Stomach (tissue), 19 donors: ENCODE measurements at places on chromosomes 6 and 20. TPM values are rescaled to one million over a fixed set of nuclear protein-coding genes. Genes with fewer than 3 reads are reported as not detected.

DNA sequence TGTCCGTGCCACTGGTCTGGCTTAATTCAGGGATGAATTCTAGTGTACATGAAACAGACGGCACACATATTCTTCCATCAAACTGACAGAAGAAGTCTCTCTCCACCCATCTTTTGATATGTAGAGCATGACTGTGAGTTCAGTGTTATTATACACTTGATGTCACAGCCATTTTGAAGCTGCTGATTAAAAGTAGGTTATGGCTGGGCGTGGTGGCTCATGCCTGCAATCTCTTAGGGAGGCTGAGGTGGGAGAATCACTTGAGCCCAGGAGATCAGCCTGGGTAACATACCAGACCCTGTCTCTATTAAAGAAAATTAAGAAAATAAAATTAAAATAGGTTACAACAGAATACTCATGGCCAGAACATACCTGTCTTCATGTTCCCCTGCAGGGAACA, 20.7 kb downstream of the C6orf15 start:
- no peak overlapping the region for H3K27ac ChIP-seq
- DNase-seq, result no peak
- no peak overlapping the region for H3K4me3 ChIP-seq
- H3K4me1 ChIP-seq, result peaks cover 34% of the 10 kb centered on the region
- no peaks in the 10 kb centered on the region for H3K36me3 ChIP-seq

- peak overlapping the region; percentile 96 for H3K27ac ChIP-seq
- no peaks in the 10 kb centered on the region for H3K36me3 ChIP-seq
These were observed 1.2 kb upstream of the PARD6B start for GRCh38 chr20:50729901-50730764.

DNA sequence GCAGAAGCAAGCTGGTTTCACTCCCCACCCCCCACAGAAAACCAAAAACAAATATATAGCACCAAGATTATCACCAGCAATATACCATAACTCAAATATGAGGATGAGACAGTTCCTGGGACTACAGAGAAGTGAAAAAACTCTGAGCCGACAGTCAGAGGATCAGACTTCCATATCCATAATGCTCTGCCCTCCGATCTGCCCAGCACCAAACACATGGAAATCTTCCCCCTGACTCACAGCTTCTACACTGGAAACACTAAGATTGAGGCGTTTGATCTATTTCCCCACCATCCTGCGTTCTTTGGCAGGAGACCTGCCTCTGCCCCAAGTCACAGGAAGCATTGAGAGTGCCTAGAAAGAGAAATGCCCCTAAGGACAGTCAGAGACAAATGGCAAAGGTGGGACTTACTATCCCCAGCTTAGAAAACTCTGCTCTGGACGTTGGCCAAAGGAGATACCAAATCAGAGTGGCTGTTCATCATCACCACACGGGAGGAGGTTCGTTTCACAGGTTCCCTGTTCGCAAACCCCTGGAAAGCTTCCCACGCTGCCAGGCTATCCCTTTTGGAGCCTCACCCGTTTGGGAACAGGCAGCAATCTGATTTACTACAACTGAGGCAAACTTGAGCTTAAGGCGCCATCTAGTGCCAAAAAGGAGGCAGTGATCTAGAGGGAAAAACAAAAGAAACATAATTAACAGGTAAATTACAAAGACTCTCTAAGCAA, 48.7 kb upstream of the SRSF6 start:
- H3K27ac ChIP-seq, result no peak overlapping the region
- no peaks in the 10 kb centered on the region for H3K27me3 ChIP-seq
- H3K4me1 ChIP-seq, result no peaks in the 10 kb centered on the region
- H3K4me3 ChIP-seq, result no peak overlapping the region

GRCh38 chr20:87401-87800, at the start of gene DEFB125:
TSS of gene DEFB125 (plus strand) at chr20:87672. CDS start at chr20:87710, 38 bp downstream.
- H3K36me3 ChIP-seq, result no peaks in the 10 kb centered on the region
- H3K4me3 ChIP-seq, result no peak within 1 kb of the TSS
- DNase-seq, result no peak
- no peaks in the 10 kb centered on the region for H3K4me1 ChIP-seq

SYTL3 gene
- 3.1 TPM for total RNA-seq

DNA sequence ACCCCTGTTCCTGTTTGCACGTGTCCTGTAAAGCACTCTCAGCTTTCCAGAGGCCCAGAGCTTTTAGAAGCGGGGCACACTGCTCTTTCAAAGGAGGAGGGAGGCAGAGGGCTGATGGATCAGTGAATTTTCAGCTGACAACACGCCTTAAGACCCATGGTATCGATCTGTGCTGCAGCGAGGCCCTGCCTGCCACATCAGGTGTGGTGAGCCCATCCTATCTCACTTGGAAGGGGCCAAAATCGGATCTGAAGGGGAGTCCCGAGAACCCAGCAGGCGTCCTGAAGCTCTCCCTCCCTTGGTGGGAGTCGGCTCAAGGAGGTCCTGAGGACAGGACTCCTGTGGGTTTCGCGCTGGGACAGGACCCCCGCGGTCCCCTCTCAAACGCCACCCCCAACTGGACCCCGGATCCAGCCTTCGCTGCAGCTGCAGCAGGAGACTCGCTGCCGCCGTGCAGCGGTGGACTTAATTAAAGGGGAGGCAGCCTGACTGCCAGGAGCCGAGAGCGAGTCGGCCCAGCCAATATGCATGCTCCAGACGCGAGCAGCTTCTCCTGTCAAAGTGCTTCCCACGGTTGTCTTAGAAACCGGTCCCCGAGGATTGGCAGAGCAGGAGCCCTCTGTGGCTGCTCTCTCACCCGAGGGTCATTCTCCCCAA, 580.0 kb upstream of the ZNF337 start:
- no peak for DNase-seq
- H3K4me3 ChIP-seq, result no peak overlapping the region
- H3K36me3 ChIP-seq, result no peaks in the 10 kb centered on the region
- H3K4me1 ChIP-seq, result no peaks in the 10 kb centered on the region

DTNBP1 gene
- 8.2 TPM for total RNA-seq

- H3K27me3 ChIP-seq, result no peaks in the 10 kb centered on the region
- peaks cover 55% of the 10 kb centered on the region for H3K36me3 ChIP-seq
- H3K27ac ChIP-seq, result no peak overlapping the region
- H3K4me3 ChIP-seq, result no peak overlapping the region
- no peaks in the 10 kb centered on the region for H3K4me1 ChIP-seq
These were observed 14.8 kb downstream of the C20orf96 start for GRCh38 chr20:275791-276190.

DNA sequence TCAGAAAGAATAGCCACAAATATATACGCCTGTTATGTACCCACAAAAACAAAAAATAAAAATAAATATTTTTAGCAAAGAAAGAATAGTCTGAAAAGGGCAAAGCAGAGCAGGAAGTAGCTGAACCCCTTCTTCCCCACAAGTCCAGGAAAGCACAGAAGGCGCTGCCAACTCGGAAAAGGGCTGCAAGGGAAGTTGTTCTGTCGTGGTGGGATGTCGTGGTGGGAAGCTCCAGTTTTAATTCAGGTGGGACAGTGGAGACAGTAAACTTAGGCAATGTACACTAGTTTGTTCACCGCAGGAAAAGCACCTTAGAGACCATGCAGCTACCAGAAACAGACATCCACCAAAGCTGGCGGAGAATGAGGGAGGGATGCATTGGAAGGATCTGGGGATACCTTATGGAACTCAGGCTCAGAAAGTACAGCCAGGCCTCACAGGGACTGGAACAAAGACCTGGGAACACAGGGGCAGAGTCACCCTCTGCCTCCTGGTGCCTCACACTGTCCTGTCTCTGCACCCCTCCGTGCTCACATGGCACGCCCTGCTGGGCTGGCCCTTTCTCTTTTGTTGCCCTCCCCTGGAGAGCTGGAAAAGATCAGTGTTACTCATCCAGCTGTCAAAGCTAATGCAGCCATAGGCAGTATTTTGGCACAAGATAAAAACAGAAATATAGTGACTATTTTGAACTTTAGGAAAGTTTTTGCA, 3.3 kb upstream of the APMAP start:
- H3K4me3 ChIP-seq, result no peak overlapping the region
- no peaks in the 10 kb centered on the region for H3K27me3 ChIP-seq
- no peaks in the 10 kb centered on the region for H3K36me3 ChIP-seq
- DNase-seq, result no peak

ADA gene
- 2.3 TPM for total RNA-seq

- no peaks in the 10 kb centered on the region for H3K4me1 ChIP-seq
- no peak overlapping the region for H3K27ac ChIP-seq
- no peaks in the 10 kb centered on the region for H3K36me3 ChIP-seq
- DNase-seq, result no peak
- H3K4me3 ChIP-seq, result no peak overlapping the region
These were observed 25.1 kb downstream of the DLGAP4 start for GRCh38 chr20:36331209-36331608.

SLC35B3 gene
- 7.7 TPM for total RNA-seq

EBF4 gene
- 69.2 TPM for total RNA-seq

GRCh38 chr6:147023148-147023547, 181.1 kb upstream of the STXBP5 start:
- no peak overlapping the region for H3K27ac ChIP-seq
- H3K36me3 ChIP-seq, result no peaks in the 10 kb centered on the region
- no peak for DNase-seq
- no peaks in the 10 kb centered on the region for H3K4me1 ChIP-seq
- H3K4me3 ChIP-seq, result no peak overlapping the region
- no peaks in the 10 kb centered on the region for H3K27me3 ChIP-seq

- no peaks in the 10 kb centered on the region for H3K36me3 ChIP-seq
- no peaks in the 10 kb centered on the region for H3K4me1 ChIP-seq
- no peak for DNase-seq
- no peak overlapping the region for H3K4me3 ChIP-seq
- H3K27me3 ChIP-seq, result no peaks in the 10 kb centered on the region
These were observed 158.5 kb downstream of the THBS2 start for GRCh38 chr6:169095153-169095552.

PABPC1L gene
- total RNA-seq, result 8.6 TPM

KPNA5 gene
- 3.8 TPM for total RNA-seq

- H3K27ac ChIP-seq, result no peak overlapping the region
- H3K4me1 ChIP-seq, result no peaks in the 10 kb centered on the region
- no peak overlapping the region for H3K4me3 ChIP-seq
- no peaks in the 10 kb centered on the region for H3K36me3 ChIP-seq
These were observed 21.2 kb downstream of the THEMIS start for GRCh38 chr6:127879685-127880084.
